ENCODE measurements at places on chromosomes 1 and 21. TPM values are rescaled to one million over a fixed set of nuclear protein-coding genes. Genes with fewer than 3 reads are reported as not detected.

FALEC gene
- total RNA-seq = 0.70 TPM

GRCh38 chr1:223486366-223486765 is 93.2 kb downstream of the CCDC185 start:
- DNase-seq = no peak

GRCh38 chr1:97920276-97920831 is 480 bp downstream of the DPYD start:
- no peak for DNase-seq

DNA sequence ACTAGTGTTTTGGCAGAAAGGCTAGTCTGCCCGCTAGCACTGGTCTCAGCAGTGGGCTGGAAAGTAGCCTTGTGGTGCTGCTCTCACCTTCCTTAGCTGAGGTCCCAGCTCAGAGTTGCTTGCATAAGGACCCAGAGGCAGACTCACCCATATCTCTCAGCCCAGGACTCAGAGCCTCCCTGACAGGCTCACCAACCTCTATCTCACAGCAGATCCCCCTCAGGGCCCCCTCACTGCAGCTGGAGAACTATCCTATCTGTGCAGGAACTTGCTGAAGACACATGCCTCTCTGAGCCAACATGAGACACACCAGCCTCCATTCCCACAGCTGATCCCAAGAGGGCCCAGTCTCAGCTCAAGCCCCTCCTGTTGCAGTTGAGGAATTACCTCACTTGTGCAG is 82.6 kb downstream of the IARS2 start:
- no peak for DNase-seq

- no peak for DNase-seq
Observed at GRCh38 chr1:244063498-244063897, 12.4 kb downstream of the ZBTB18 start.

Data from right cardiac atrium (tissue), 5 donors.